ENCODE measurements at places on chromosomes 1 and 21. TPM values are rescaled to one million over a fixed set of nuclear protein-coding genes. Genes with fewer than 3 reads are reported as not detected.

KRTAP13-2 gene
- not detected for polyA plus RNA-seq

METTL18 gene
- polyA plus RNA-seq: 13.5 TPM

- peak; percentile 74 for DNase-seq
Observed at GRCh38 chr1:171138980-171139379, 46.1 kb upstream of the FMO2 start.

- DNase-seq: no peak
Observed at GRCh38 chr21:45405819-45406762, 1.1 kb downstream of the COL18A1 start.

- DNase-seq: no peak
Observed at GRCh38 chr1:19402031-19402813, 83.1 kb downstream of the CAPZB start.

GRCh38 chr1:89190017-89190416 is 8.7 kb downstream of the GBP4 start:
- DNase-seq: no peak

- no peak for DNase-seq
Observed at GRCh38 chr1:19313636-19313959, 1.5 kb downstream of the SLC66A1 start.

- peak; percentile 17 for DNase-seq
Observed at GRCh38 chr1:34162852-34163766, 1.9 kb downstream of the CSMD2 start.

GBP6 gene
- polyA plus RNA-seq: 1.1 TPM

GRCh38 chr1:87765057-87765680 is 436.5 kb downstream of the LMO4 start:
- DNase-seq: no peak

DNA sequence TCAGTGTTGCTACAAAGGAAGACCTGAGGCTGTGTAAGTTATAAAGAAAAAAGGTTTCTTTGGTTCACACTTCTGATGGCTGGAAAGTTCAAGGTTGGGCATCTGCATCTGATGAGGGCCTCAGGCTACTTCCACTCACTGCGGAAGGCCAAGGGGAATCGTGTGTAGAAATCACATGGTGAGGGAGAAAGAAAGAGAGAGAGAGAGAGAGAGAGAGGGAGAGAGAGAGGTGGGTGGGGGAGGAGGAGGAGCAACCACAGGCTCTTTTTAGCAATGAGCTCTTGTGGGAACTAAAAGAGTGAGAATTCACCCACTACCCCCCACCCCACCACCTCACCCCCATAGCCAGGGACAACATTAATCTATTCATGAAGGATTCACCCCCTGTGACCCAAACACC is 59.9 kb downstream of the CLSTN1 start:
- DNase-seq: no peak

TMEM59 gene
- polyA plus RNA-seq: 337 TPM

- no peak for DNase-seq
Observed at GRCh38 chr1:18805150-18805879, 54.1 kb downstream of the TAS1R2 start.

DNA sequence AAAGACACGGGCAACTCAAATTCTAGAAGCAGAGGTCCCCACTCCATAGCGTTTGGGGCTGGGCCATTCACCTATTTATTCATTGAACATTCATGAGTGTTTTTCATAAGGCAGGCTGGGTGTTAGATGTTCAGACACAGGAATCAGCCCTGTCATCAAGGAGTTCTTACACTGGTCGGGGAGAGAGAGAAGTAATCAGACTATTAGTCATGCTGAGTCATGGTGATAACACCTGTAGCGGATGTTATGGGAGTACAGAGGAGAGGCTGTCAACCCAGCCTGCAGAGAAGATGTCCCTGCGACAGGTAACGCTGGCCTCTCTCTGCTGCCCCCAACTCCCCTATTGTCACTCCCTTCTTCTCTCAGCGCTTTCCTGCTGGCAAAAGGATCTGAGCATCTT is 17.2 kb downstream of the LY9 start:
- no peak for DNase-seq

RORC gene
- polyA plus RNA-seq: 11.1 TPM

DNA sequence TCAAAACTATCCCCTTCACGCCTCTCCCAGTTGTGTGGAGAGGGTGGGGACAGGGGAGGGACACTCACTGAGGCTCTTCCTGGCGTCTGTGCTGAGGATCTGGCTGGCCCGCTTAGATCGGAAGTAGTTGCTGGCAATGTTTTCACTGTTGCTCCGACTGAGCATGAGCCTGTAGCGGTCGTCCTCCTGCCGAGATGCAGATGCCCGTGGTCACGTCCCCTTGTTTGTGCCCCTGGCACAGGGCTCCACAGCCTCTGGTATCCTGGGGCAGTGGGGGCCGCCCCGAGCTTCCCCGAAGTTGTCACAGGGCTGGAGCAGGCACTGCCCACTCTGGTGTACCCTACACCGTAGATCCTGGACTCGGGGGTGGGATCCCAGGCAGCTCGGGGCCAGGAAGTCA is 5.0 kb upstream of the DDOST start:
- no peak for DNase-seq

RIMS3 gene
- 0.91 TPM for polyA plus RNA-seq

TSPAN1 gene
- 13.7 TPM for polyA plus RNA-seq

SPRR2F gene
- polyA plus RNA-seq: 0.43 TPM

GRCh38 chr21:22191581-22191980 is 1193.4 kb downstream of the NCAM2 start:
- DNase-seq: peak; percentile 38

- DNase-seq: no peak
Observed at GRCh38 chr1:206769304-206769731, 1.3 kb upstream of the IL19 start.

RSBN1 gene
- polyA plus RNA-seq: 15.9 TPM

GRCh38 chr1:63662056-63662836 is 69.0 kb downstream of the PGM1 start:
- DNase-seq: no peak

- no peak for DNase-seq
Observed at GRCh38 chr1:1889847-1890505, 911 bp downstream of the GNB1 start.

TMPRSS3 gene
- 0.64 TPM for polyA plus RNA-seq

GRCh38 chr1:97050506-97050905 is 328.9 kb downstream of the PTBP2 start:
- DNase-seq: no peak

DNA sequence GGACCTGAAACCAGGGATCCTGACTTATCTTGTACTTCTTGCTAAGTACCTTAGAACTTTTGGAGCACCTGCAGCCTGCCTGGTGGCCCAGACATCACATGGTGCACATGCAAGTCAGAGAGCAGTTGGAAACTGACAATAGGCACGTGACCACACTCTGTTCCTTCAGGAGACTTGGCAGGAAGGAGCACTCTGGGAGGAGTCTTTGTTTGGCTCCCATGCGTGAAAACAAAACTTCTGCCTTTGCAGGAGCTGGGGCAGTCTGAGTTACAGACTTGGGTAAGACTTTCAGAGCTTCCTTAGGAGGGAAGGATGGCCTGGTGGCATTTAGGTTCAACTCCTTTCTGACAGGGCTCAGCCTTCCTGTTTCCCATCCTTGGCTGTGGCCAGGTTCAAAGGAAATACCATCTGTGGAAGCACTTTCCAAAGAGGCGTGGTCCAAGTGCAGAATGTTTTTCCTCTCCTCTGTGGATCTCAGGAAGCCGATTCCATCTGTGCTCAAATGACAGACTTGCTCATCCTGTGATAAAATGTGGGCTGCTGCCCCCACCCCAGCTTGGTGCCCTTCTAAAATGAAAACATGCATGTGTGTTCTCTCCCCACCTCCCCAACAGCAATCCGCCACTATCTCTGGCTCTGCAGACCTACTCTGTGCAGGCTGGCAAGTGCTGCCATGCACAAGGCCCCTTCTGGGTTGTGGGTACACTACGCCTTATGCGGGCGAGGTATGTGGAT is 14.1 kb upstream of the ZNF436 start:
- DNase-seq: no peak

ZNF593OS gene
- polyA plus RNA-seq: 0.75 TPM

GRCh38 chr1:67978890-67979516 is 71.4 kb downstream of the DIRAS3 start:
- DNase-seq: no peak

GRCh38 chr1:201591348-201591747 is 52.4 kb downstream of the NAV1 start:
- DNase-seq: no peak

DNA sequence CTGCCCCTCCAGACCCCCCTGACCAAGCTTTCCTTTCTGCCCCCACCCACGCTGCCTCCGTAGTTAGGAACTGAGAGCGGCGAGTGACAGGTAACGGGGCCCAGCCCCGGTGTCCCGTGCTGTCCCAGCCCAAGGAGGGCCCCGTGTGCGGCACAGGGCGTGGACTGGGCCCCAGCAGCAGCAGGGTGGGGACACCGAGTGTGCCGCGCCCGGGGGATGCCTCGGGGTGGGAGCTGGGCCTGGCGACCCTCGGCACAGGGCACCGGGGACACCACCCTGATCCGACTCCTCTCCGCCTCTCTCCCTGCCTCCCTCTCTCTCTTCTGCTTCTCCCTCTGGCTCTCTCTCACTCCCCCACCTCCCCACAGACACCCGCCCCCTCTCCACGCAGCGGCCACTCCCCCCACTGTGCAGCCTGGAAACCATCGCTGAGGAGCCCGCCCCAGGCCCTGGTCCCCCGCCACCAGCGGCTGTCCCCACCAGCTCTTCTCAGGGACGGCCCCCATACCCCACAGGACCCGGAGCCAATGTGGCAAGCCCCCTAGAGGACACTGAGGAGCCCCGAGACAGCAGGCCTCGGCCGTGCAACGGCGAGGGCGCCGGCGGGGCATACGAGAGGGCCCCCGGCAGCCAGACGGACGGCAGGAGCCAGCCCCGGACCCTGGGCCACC is 22.7 kb downstream of the PANK4 start:
- DNase-seq: no peak

CFHR2 gene
- 0.14 TPM for polyA plus RNA-seq

- DNase-seq: no peak
Observed at GRCh38 chr21:42527127-42527488, 13.5 kb downstream of the SLC37A1 start.

HTR6 gene
- polyA plus RNA-seq: not detected

- no peak for DNase-seq
Observed at GRCh38 chr1:227422581-227422980, 104.3 kb upstream of the CDC42BPA start.

DNA sequence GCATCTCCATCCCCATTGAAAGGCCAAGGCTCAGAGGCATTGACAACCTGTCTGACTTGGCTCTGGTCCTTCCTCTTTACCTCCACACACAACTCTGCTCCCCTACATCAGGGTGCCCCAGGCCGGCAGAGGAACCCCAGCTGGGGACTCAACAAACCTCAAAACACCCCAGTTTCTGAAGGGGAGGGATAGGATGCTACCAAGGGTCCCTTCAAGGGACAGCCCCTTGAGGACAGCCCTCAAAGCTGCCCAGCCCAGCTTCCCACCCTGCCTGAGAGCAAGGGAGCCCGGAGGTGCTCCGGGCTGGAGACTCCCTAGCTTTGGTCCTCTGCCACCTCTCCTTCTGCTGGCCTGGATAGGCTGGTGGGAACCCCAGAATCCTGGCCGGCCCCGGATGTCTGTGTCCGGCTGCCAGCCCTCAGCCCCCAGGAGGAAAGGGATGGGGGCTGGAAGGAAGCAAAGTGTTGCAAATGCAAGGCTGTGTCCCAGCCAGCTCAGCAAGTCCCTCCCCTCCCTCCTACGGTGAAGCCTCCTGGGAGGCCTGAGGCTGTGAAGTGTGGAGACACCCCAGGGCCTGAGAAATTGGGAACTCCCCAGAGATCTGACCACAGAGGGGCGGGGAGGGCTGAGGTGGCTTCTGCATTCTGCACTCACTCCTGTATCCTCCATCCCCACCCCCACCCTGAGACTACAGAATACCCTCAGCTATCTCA is 1.1 kb upstream of the MARCKSL1 start:
- no peak for DNase-seq

DNA sequence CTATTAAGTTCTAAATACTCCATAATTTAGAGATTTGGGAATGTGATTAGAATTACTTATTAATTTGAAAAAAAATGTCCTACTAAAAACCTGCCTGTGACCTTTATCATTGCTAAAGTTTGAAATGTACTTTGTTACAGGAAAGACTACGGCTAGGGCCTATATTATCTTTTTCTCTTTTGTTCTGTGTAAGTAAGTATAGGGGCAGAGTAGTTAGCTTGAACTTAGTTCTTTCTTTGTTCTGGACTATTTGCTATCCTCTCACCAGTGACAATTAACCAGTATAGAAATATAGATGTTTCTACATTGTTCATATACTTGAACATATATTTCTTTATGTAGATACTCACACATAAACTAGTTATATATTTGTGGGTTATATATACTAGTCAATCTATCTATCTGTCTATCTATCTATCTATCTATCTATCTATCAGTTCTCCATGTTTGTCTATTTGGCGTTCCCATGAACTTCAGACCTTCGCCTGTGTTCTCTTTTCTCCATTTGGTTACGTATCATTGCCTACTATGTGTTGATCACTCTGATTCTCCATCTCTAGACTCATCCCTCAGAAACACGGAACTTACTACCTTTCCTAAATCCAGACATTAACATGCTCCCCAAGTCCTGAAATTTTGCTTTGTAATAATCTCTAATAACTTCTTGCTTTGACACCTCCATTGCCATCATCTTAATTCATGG is 3.3 kb downstream of the PTPRC start:
- no peak for DNase-seq

GRCh38 chr1:62395291-62395690 is 41.6 kb upstream of the USP1 start:
- DNase-seq: no peak

GRCh38 chr1:90730243-90731022 is 13.3 kb upstream of the BARHL2 start:
- DNase-seq: no peak

DNA sequence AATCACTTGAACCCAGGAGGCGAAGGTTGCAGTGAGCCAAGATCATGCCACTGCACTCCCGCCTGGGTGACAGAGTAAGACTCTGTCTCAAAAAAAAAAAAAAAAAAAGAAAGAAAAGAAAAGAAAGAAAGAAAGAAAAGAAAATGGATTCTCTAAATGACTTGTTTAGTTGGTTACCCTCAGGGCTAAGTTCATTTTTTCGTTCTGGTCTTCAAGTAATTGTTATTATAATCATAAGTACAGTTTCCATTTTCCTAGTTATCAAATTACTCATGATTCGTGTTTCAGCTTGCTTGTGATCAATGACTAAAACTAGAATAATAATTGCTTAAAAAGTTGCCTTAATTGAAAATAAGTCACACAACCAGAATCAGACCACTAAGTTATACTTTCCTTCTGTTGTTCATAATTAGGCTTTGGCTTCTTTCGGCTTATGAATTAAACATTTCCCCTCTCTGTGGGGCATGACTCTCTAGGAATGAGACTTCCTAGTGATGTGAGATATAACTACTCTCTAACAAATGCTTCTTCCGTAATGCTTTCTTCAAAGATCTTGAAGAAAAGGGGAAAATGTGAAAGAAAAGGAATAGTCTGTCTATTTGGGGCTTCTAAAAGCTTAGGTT is 9.6 kb upstream of the RLF start:
- no peak for DNase-seq

DNA sequence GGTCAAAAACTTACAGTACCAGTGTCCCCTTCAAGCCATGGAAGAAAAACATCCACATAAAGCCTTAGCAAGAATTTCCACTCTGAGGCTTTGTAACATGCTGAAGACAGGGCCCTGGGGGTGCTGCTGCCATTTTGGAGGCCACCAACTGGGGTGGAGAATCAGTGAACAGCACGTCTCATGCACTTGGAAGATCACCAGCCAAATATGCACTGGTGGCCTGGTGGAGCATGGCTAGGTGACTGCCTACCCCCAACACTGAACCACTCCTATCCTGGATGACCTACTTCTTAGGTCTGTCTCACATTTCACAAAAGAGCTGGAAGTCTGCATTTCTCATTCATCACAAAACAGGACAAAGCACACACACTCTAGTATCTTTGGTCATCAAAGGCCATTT is 126.4 kb downstream of the COL24A1 start:
- DNase-seq: no peak

CAMSAP2 gene
- 50.9 TPM for polyA plus RNA-seq

Measured in right lung (tissue), 10 donors.